ENCODE measurements at places on chromosomes 16 and 17. TPM values are rescaled to one million over a fixed set of nuclear protein-coding genes. Genes with fewer than 3 reads are reported as not detected.

The KRTAP4-6 gene
- not detected for total RNA-seq

The KRTAP4-3 gene
- not detected for total RNA-seq

The CDRT4 gene
- 1.8 TPM for total RNA-seq

The TMED6 gene
- total RNA-seq, result 0.37 TPM

The SPN gene
- total RNA-seq, result not detected

The IGFBP4 gene
- 146 TPM for total RNA-seq

The PPP1R27 gene
- not detected for total RNA-seq

The CD7 gene
- not detected for total RNA-seq

The PIMREG gene
- total RNA-seq, result 22.0 TPM

The FOXJ1 gene
- not detected for total RNA-seq

The ITGAL gene
- not detected for total RNA-seq

The ANKFN1 gene
- not detected for total RNA-seq

The RGS11 gene
- 2.6 TPM for total RNA-seq

The TBC1D3H gene
- not detected for total RNA-seq

The MPP3 gene
- 12.9 TPM for total RNA-seq

The ARL5C gene
- not detected for total RNA-seq

The SLC5A11 gene
- not detected for total RNA-seq

The DNAAF1 gene
- not detected for total RNA-seq

The RPAIN gene
- 25.8 TPM for total RNA-seq

The B3GNT9 gene
- total RNA-seq, result 15.4 TPM

The PSMD3 gene
- 121 TPM for total RNA-seq

The CDK5R1 gene
- 0.73 TPM for total RNA-seq

The SPATA32 gene
- not detected for total RNA-seq

The KRT25 gene
- total RNA-seq, result not detected

The GAS2L2 gene
- total RNA-seq, result not detected

The KCNJ12 gene
- total RNA-seq, result 0.39 TPM

The ZACN gene
- total RNA-seq, result not detected

The OSGIN1 gene
- 3.3 TPM for total RNA-seq

The CA7 gene
- not detected for total RNA-seq

The ITGAD gene
- total RNA-seq, result not detected

The CORO6 gene
- 3.9 TPM for total RNA-seq

The PIK3R5 gene
- total RNA-seq, result not detected

The PRCD gene
- 4.1 TPM for total RNA-seq

The CSH2 gene
- total RNA-seq, result not detected

The DHRS7C gene
- not detected for total RNA-seq

The SCNN1B gene
- not detected for total RNA-seq

The CCL3 gene
- not detected for total RNA-seq

The KRTAP2-2 gene
- not detected for total RNA-seq

The ITGAX gene
- 1.8 TPM for total RNA-seq

The ASPHD1 gene
- 2.3 TPM for total RNA-seq

The RUNDC3A gene
- total RNA-seq, result under 0.01 TPM

The YBX2 gene
- not detected for total RNA-seq

The TLCD2 gene
- 1.5 TPM for total RNA-seq

The GPR139 gene
- not detected for total RNA-seq

The ORAI3 gene
- 41.5 TPM for total RNA-seq

The SP6 gene
- under 0.01 TPM for total RNA-seq

The ZP2 gene
- not detected for total RNA-seq

The MYH8 gene
- total RNA-seq, result not detected

The FOXC2 gene
- total RNA-seq, result 4.5 TPM

The SLC52A1 gene
- total RNA-seq, result not detected

The ASGR2 gene
- not detected for total RNA-seq

The KRTAP1-5 gene
- total RNA-seq, result 1.6 TPM

The FOXO3B gene
- total RNA-seq, result 2.6 TPM

The AATK gene
- total RNA-seq, result 0.37 TPM

The TOM1L1 gene
- 30.3 TPM for total RNA-seq

The CACNG1 gene
- not detected for total RNA-seq

The MAPT gene
- 0.37 TPM for total RNA-seq

The GNG13 gene
- total RNA-seq, result not detected

The LMF1 gene
- total RNA-seq, result 18.0 TPM
